ENCODE measurements at places on chromosomes 13 and 19.

DNA sequence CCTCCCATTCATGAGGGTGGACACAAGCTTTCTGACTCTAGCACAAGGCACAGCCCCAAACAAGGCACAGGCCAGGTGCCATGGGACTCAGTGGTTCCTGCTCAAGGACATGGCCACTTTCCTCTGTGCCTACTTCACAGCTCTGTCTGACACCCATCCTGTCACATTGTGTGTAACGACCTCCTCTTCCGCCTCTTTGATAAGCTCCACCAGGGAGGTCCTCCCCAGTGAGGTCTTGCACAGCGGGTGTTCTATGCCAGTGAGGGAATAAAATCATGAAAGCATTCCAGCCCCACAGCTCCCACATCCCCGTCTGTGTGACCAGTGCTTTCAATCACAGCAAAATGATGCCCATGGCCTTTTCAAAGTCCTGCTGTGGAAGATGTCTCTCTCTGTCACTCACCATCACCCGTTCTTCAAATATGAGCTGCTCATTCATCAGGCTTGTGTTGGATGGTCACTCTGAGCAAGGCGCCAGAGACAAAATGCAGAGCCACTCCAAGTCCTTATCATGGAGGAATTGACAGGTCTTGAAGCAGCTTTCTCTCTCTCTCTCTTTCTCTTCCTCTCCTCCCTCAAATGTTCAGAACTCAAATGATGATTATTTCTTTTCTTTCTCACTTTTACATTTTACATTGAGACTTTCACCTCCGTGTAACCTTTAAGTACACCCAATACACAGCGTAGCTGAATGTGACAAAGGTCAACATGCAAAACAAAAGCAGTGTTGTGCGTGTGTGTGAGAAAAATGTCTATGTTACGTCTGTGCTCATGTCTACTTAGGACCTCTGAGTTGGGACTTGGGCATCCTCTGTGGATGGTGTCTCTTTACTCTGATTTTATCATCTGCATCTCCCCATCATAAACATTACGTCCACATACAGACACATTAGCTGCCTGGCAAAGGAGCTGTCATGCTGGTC is 8.0 kb upstream of the SPATA13 start:
- DNase-seq = no peak

DNA sequence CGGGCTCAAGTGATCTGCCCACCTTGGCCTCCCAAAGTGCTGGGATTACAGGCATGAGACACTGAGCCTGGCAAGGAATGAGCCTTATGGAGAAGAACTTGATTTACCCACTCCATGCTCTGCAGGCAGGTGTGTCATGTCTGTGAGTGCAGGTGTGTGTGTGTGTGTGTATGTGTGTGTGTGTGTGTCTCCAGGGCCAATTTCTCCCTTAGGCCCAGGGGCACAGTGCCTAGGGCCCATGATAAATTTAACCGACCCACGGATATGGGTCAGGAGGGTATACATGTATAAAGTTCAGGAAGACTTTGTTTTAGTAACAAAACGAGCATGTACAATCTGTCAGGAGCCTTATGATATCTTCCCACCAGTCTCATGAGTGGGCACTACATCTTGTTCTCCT is 4.6 kb upstream of the FOSB start:
- DNase-seq = no peak

GRCh38 chr13:33723772-33724435 is 94.0 kb upstream of the RFC3 start:
- DNase-seq = peak; percentile 84

GRCh38 chr13:29935309-29935981 is 85.0 kb upstream of the UBL3 start:
- no peak for DNase-seq

GRCh38 chr13:24071423-24072075 is 89.0 kb upstream of the SPATA13 start:
- no peak for DNase-seq

DNA sequence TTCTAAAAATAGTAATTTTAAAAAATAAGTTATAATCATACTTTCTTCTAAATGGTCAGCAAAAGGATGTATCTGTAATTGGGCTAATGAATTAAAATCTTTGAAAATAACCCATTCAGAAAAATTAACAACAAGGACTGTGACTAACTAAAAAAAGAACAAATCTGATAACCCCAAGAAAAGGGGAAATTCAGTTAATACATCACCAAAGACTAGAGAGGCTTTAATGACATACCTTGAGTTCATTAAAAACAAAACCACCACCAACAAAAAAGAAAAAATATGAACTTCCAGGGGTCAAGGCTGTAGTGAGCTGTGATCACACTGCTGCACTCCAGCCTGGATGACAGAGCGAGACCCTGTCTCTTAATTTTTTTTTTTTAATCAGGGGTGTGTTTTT is 121.8 kb downstream of the TBC1D4 start:
- no peak for DNase-seq

GRCh38 chr13:77650409-77650808 is 47.1 kb upstream of the SLAIN1 start:
- DNase-seq = no peak

DNA sequence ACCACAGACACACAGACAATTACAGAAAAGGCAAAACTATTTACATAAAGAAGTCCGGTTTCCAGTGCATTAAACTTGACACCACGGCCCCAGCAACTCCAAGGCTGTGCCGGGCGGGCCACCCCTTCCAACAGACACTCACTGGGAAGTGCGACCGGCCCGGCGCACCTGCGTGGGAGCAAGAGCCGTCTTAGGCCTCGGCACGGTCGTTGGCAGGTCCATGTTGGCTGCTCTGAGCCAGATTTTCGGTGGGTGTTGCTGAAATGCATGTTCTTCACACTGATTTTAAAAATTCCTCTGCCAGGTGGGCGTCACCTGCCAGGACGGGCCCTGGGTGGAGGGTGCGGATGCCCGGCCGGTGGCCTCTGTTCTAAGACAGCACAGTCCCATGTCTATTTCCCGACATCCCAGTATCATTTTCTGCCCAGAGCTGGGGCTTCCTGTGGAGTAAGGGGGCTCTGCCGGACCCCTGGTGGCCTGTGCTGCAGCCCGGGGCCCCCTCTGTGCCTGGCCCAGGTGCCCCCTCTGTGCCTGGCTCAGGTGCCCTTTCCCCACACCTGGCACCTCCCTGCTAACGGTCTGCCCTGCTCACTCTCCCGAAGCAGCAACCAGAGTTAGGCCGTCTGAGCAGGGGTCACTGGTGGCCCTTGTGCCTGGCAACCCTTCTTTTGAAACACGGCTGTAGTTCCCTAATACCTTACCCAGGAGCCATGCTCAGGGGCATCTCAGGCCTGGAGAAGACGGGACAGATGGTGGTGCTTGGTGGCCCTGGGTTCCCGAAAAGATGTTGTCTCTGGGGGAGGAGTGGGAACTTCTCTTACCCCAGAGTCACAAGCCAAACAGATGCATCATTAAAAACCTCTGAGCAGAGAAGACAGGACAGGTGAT is 9.2 kb downstream of the TMEM255B start:
- no peak for DNase-seq

DNA sequence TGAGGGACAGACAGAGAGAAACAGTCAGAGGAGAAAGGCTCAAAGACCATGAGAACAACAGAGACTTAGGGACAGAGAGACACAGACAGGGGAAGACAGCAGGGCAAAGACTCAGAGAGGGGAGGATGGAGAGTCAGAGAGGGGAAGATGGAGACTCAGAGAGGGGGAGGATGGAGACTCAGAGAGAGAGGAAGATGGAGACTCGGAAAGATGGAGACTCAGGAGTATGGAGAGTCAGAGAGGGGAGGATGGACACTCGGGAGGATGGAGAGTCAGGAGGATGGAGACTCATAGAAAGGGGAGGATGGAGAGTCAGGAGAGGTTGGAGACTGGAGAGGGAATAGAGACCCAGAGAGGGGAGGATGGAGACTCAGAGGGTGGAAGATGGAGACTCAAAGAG is 689 bp downstream of the SPACA6 start:
- no peak for DNase-seq

- no peak for DNase-seq
Measured at GRCh38 chr19:6685962-6686627, 16.1 kb upstream of the TNFSF14 start.

DNA sequence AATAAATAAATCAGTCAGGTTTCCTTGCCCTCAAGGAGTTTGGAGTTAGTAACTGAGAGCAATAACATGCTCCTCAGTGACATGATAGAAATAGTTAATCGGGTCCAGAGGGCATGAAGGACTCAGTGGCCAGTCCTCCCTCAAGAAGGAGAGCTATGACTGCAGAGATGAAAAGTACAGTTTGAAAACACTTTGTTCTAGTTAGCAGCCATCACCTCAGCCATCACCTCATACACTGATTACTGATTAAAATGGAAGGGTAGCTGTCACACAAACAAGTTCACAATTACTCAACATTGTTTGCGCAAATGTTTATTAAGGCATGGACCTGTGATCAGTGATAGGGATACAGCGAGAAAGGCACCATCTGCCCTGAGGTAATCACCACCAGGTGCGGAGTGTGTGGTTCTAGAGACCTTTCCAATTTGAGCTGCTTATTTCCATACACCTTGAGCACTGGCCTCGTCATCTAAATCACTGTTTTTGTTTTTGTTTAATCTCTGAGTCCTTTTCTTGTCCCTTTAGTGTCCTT is 85.3 kb upstream of the RAP2A start:
- DNase-seq = no peak

DNA sequence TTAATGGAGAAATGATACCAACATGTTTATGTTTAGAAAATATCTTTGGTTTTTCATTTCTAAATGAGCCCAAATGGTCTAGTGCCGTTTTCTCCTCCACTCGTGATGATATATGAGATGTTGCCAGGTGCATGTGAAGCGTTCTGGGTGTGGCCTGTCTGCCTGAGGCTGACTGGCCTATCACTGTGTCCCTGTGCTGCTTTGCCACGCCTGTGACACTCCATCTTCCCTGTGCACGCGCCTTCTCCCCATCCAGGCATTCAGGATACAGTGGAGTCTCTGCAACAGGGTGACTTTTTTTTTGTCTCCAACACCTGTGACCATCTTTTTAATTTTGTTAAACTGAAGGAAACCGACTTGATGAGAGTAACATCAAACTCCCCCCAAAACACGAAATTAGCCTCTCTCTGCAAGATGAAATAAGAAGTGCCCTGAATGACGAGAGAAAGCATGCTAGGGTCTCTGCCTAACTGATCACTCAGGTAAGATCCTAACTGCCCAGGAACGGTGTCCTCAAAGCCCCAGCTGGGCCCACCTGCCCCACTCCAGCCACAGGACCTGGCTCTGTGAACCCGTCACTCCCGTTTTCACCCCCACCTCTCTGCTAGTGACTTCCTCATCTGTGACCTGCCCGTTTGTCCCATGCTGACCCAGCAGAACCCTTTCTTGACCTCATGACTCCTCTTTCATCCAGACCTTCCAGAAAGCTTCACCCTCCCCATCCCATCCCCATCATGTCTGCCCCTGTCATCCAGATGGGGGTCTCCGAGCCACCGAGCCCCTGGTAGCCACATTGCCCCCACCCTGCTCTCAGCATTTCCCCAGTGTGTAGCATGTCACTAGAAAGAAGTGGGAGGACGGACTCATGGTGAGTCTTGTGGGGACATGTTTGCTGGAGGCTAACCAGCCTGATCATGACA is 33.2 kb upstream of the TFDP1 start:
- DNase-seq = no peak

DNA sequence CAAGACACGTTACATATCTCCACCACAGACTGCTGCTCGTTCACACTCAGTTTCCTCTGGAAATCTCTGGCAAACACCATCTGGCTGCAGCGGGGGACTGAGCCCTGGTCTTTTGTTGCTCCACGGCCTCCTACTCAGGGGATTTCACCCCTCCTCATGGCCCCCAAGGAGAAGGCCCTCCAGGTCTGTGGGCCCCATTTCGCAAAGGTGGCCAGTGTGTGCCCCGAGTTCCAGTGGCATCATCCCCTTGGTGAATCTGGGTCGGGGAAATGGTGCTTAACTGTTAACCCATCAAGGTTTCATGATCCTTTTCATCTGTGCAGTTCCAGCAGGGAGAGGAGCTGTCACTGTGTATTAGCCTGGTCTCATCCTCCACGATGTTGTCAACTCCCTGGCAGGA is 235.4 kb upstream of the MAB21L1 start:
- DNase-seq = no peak

DNA sequence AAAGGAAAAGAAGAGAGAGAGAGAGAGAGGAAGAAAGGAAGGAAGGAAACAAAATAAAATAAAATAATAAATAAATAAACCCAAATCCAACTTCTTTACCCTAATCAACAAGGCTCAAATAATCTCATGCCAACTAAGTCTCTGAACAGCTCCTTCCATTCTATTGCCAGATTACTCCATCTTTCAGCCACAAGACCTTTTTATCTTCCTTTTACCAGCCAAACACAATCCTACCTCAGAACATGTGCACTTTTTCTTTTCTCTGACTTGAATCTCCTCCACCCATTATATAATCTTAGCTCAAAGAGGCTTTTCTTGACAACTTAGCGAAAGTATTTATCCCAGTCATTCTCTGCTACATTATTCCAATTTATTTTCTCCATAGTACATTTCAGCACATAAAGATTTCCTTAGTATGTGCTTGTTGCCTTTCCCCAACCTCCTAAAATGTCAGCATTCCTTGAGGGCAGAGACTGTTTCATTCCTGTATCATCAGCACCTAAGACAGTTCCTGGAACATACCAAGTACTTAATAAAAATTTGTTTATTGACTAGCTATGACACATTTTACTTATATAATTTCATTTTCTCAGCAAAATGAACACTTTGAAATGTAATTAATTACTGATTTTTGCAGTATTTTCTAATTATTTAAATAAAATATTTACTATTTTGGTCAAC is 33.5 kb upstream of the USPL1 start:
- no peak for DNase-seq

DNA sequence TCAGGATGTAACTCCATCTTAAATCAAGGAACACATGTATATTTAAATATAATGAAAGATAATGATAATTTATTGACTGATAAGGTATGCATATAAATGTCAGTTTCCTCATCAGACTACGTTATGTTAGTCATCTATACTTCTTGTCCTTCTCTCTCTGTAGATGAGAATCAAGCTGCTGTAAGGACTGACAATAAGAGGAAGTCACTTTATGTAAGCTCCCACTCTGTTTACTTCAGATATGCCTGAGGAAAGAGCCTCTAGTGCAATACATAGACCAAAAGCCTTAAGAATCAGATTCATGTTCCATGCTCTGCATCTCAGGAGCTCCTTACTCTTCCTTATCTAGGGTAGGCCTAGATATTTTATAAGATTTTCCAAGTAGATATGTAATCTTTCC is 9.6 kb upstream of the SLITRK6 start:
- DNase-seq = no peak

- DNase-seq = no peak
Measured at GRCh38 chr19:20313894-20314293, 146.9 kb downstream of the ZNF486 start.

DNA sequence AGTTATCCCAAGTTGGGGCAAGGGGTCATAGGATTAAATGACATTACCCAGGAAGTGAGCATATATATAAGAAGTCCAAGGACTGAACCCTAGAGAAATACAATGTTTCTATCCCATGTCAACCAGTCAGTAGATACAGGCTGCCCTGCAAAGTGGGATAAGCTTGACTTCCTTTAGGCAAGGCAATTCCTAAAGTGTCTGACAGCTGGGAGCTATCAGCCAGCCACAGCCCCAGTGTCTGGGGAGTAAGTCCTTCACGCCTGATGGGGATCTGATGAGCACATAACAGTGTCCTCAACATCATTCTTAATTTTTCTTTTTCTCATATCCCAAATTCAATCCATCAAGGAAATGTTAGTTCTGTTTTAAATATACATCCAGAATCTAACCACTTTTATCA is 54.1 kb downstream of the DNAJC15 start:
- DNase-seq = no peak
